ENCODE measurements at places on chromosomes 5 and 9.

DNA sequence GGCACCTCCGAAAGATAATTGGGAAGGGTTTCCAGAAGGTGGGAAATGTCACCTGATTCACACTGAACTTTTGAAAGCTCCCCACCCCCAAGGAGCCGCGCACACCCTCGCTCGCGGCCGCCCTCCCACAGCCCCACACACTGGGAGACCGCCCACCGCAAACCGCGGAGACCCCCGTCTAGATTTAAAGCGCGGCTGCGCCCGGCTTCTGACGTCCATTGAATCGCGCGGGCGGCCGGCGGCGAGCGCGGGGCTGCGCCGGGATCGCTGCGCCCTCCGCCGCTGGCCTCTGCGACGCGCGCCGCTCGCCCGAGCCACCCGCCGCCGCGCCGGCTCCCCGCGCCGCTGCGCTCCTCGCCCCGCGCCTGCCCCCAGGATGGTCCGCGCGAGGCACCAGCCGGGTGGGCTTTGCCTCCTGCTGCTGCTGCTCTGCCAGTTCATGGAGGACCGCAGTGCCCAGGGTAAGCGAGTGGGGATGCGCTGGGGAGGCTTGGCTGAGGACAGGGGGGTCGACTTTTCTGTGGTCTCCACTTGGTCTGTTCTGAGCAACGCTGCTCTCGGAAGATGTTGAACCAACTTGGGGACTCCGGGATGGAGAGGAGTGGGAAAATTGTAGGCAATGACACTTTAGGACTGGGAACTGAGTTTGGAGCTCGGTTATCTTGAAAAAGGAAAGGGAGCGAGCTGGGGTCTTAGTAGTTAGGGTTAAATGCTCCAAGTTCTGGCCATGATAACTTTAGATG lies at the start of gene FST:
Gene FST, plus strand, starts transcription at position 214 of the 743 bp plus-strand sequence. Its CDS starts 163 bp downstream, at position 377.
- no peak for DNase-seq

DNA sequence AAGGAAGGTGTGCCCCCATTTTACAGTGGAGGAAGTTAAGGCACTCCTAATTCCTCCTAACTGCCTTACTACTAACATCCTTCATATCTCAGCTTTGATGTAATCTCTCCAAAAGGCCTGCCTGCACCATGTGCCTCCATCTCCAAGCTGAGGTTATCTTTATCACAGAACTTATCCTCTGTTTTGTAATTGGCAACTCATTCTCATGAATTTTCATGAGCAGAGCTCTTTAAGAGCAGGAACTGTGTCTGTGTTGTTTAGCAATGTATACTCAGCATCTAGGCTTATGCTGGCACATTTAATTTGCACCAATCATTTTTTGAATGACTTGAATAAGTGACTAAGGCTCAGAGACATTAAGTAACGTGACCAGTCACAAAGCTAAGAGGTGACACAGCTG lies 147.9 kb upstream of the VLDLR start:
- DNase-seq: no peak

DNA sequence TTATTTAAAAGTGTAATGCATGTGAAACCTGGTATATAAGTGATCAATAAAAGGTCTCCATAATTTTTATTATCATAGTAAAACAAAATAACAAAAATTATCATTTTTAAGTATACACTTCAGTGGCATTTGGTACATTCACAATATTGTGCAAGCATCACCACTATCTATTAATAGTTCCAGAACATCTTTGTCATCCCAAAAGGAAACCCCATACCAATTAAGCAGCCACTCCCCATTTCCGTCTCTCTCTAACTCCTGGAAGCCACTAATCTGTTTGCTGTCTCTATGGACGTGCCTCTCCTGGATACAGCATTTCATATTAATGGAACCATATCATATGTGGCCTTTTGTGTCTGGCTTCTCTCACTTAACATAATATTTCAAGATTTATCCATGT lies 7.6 kb downstream of the OLFML2A start:
- DNase-seq: no peak

GRCh38 chr5:145324101-145324500 lies 511.0 kb downstream of the PRELID2 start:
- DNase-seq: no peak

GRCh38 chr5:97087138-97087537 lies 55.3 kb downstream of the LIX1 start:
- no peak for DNase-seq

GRCh38 chr9:98523231-98523901 lies 185.4 kb downstream of the GABBR2 start:
- DNase-seq: no peak
